ENCODE measurements at places on chromosomes 4 and X. TPM values are rescaled to one million over a fixed set of nuclear protein-coding genes. Genes with fewer than 3 reads are reported as not detected.

The RBM10 gene
- total RNA-seq, result 42.1 TPM

The SLIT2 gene
- total RNA-seq, result 26.4 TPM

The TMEM47 gene
- 105 TPM for total RNA-seq

The CXCR3 gene
- total RNA-seq, result not detected

The PAGE4 gene
- total RNA-seq, result not detected

The PRKG2 gene
- 4.6 TPM for total RNA-seq

The KLHL15 gene
- total RNA-seq, result 6.8 TPM

The PGAM4 gene
- not detected for total RNA-seq

The PPP1R2C gene
- total RNA-seq, result not detected

The IQSEC2 gene
- total RNA-seq, result 5.1 TPM

The COL4A6 gene
- 4.2 TPM for total RNA-seq

The PNMA6F gene
- not detected for total RNA-seq

The CXCL6 gene
- total RNA-seq, result 66.7 TPM

The NDNF gene
- total RNA-seq, result 0.18 TPM

The ZAR1 gene
- total RNA-seq, result not detected

The TGIF2LX gene
- not detected for total RNA-seq

The SORBS2 gene
- total RNA-seq, result 2.4 TPM

The SCRG1 gene
- total RNA-seq, result 0.85 TPM

The CT45A2 gene
- not detected for total RNA-seq

The SOWAHD gene
- 0.43 TPM for total RNA-seq

The KIF4A gene
- 1.8 TPM for total RNA-seq

The CXCL8 gene
- 29.5 TPM for total RNA-seq

The CEP135 gene
- total RNA-seq, result 3.4 TPM

The CLNK gene
- not detected for total RNA-seq

The SHOX gene
- total RNA-seq, result not detected

The DCAF8L2 gene
- under 0.01 TPM for total RNA-seq

The SMPX gene
- not detected for total RNA-seq

The RTL9 gene
- 0.14 TPM for total RNA-seq

The SERTM2 gene
- total RNA-seq, result 2.3 TPM

The COX7B2 gene
- total RNA-seq, result not detected

Data from smooth muscle cell of bladder (primary cell).